GM23248 (cell line): ENCODE measurements at places on chromosomes 6 and 20.

GRCh38 chr20:2336471-2336870 is 40.7 kb downstream of the TGM3 start:
- DNase-seq: no peak

DNA sequence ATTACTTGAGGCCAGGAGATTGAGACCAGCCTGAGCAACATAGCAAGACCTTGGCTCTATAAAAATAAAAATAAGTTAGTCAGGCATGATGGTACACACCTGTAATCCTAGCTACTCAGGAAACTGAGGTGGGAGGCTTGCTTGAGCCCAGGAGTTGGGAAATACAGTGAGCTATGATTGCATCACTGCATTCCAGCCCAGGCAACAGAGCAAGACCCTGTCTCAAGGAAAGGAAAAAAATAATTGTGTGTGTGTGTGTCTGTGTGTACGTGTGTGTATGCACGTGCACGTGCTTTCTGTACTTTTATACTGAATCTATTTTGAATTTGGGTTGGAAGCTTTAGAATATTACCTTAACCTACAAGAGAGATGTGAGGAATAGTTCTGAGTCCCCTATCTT is 58.9 kb downstream of the KIZ start:
- peak; percentile 24 for DNase-seq

DNA sequence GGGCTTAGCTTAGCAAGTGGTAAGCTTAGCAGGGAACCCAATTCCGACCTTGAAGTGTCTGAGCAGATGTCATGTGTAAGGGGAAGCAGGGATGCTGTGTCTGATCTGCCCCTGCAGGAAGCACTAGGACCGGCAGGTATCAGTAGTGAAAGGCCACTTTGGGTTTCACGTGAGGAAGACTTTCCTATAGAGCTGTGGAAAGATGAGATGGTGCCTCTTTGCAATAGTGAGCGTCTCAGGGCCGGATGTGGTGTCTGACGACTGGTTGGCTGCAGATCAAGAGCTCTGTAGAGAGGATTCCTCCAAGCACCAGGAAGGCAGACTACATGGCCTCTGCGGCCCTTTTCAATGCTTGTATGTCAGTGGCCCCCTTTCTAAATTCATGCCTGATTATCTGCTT is 98.3 kb downstream of the TIAM2 start:
- DNase-seq: no peak

- DNase-seq: peak; percentile 30
Observed at GRCh38 chr20:62824476-62825332, 7.9 kb downstream of the COL9A3 start.

GRCh38 chr6:89221971-89222711 is 5.0 kb upstream of the GABRR1 start:
- DNase-seq: peak; percentile 47
